Left lung (tissue), 14 donors: ENCODE measurements at places on chromosomes 6 and 20. TPM values are rescaled to one million over a fixed set of nuclear protein-coding genes. Genes with fewer than 3 reads are reported as not detected.

GRCh38 chr20:7858734-7859250, 81.5 kb downstream of the HAO1 start:
- no peak for DNase-seq

DNA sequence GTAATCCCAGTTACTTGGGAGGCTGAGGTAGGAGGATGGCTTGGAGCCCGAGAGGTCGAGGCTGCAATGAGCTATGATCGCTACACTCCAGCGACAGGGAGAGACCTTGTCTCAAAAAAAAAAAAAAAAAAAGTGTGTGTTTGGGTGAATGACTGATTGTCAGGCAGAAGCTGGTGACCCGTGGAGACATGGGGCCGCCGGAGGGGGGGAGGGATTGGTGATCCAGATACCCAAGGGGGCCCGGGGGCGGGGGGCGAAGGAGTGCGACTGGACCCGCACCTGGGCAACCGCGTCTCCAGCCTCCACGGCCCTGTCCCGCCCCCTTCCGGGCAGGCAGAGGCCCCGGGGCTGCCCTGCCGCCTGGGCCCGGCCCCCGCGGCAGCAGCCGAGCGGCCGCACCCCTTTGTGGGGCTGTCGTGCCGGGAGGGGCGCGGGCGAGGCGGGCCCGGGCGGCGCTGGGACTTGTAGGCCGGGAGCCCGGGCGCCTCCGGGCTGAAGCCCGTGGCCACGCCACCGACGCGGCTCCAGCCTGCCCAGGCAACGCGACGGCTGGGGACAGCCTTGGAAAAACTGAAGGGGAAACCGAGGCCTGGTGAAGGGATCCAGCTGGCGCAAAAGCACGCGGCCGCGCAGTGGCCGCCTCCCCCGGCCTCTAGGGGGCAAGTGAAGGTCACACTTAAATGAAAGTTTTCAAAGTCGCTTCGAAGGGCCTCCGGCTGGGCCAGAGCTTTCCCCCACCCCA, 2.1 kb upstream of the RBM38 start:
- peak; percentile 75 for DNase-seq

DNA sequence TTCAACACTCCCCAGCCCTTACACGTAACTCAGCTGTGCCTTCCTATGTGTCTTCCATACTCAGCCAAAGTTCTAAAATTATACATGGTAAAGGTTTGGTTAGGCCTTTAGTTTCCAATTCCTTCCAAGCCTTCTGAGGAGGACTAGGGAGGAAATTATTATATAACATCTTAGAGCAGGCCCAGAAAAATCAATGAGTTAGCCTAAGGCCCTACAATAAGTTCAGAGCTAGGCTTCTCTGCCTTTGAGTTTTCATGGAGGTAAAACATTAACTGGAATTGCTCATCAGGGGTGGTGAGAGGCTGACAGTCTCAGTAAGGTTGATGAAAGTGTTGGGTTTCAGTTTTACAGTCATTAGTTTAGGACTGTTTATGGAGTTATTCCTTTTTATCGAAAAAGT, 286.0 kb downstream of the ADGB start:
- no peak for DNase-seq

DNA sequence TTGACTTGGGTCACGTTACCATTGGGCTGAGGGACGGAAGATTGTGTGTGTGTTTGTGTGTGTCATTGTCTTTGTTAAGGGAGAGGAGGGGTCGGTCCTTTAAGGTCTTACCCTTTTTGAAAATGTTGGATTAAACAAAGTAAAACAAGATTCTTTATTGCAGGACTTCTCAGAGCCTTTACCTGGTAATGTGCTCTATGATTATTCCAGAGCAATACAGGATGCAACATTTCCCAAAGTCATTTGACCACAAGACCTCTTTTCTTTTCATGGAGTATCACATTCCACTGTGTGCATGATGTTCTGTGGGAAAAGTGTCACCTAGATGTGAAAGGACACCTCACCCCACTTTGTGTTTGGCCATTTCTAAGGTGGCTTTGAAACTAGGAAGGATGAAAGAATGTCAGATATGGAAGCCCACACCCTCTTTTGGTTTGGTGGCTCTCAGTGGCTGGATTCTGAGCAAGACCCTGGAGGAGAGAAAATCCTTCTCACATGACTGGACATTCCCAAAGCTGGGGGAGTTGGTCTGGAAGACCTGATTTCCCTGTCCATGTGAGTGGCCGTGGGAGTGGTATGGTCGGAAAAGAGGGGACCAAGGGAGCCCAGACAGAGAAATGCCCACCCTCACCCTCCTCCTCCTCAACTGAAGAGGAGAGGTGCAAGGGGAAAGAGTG, 18.2 kb upstream of the ZNF831 start:
- DNase-seq = no peak

- DNase-seq = no peak
Observed at GRCh38 chr6:161008245-161008644, 16.7 kb downstream of the MAP3K4 start.

DNA sequence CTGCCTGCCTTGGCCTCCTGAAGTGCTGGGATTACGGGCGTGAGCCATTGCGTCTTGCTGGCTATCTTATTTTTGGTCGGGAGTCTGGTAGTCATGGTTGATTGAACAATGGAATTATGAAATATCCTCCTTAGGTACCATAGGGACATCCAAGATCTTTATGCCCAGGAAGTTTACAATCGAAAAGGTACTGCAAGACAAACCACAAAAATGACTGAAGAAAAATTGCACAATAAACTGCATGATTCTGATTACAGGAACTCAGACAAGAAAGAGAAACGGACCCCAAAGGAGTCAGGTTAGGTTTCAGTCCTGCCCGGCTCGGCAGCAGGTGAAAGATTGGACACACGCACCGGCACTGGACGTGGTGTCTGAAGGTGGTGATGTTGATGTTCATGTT, 5.3 kb downstream of the SLC26A8 start:
- no peak for DNase-seq

- no peak for DNase-seq
Observed at GRCh38 chr6:7589221-7589620, 777 bp upstream of the SNRNP48 start.

DNA sequence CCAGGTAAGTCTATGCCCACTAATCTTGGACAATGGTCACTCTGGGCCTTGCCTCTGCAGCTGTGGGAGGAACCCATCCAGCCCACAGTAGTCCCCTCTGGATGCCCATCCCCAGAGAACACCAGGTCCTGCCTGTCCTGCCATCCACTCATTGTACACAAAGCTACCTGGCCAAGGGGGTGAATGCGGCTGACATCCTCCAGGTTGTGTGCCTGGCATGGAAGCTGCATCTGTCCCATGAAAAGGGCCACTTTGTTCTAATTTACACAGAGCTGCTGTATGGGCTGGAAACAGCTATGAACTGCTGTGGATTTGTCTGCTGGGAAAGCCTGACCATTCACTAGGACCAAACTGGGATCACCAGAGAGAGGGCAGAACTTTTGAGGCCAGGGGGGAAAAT, 324.8 kb downstream of the LRFN2 start:
- no peak for DNase-seq

DNA sequence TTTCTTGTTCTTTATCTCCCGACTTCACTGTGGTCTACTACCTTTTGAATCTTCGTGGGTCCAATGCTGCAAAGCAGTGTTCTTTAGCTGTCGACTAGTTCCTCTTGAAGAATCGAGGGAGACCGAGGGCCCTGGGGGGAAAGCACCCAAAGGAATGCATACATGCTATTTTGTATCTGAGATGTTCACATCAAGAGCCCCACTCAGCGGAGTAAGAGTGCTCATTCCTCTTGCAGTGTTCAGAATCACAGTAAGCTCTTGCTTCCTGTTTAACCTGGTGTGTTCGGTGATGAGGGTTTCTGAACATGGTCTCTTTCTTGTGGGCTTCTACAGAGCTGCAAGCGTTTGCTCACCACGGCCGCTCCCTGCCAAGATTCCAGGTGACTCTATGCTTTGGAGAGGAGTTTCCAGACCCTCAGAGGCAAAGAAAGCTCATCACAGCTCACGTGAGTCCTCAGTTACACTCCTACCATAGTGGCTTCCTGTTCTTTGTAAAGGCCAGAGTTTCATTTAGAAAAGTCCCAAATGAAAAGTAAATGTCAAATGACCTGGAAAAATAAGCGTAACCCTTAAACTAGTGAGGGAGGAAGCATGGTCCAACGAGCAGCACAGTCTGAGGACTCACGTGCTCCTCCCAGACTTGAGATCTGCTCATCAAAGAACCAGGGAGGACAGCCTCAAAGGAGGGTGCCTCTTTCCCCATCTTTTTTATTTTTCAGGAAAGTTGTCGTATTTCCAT, 13.3 kb downstream of the IRF4 start:
- DNase-seq = no peak

- peak; percentile 60 for DNase-seq
Observed at GRCh38 chr6:113642714-113643406, 214.3 kb upstream of the MARCKS start.

GRCh38 chr6:37904590-37904989, 85.1 kb downstream of the ZFAND3 start:
- DNase-seq = no peak

- no peak for DNase-seq
Observed at GRCh38 chr6:57174511-57174907, 2.4 kb downstream of the BAG2 start.

GRCh38 chr20:50670126-50670862, 21.0 kb downstream of the RIPOR3 start:
- no peak for DNase-seq

- DNase-seq = no peak
Observed at GRCh38 chr6:100617633-100618350, 153.1 kb upstream of the SIM1 start.

GRCh38 chr20:14865169-14865568, 527.8 kb upstream of the FLRT3 start:
- DNase-seq = no peak

Gene GRM4
- total RNA-seq = not detected

Gene PRR18
- total RNA-seq = 0.94 TPM

Gene B3GAT2
- 0.03 TPM for total RNA-seq

Gene BHLHE23
- total RNA-seq = not detected

Gene SAMD3
- total RNA-seq = 2.7 TPM
